H1 (cell line): ENCODE measurements at places on chromosomes 1 and 21.

GRCh38 chr1:7784492-7785071 is 491 bp downstream of the PER3 start:
- DNase-seq: no peak

DNA sequence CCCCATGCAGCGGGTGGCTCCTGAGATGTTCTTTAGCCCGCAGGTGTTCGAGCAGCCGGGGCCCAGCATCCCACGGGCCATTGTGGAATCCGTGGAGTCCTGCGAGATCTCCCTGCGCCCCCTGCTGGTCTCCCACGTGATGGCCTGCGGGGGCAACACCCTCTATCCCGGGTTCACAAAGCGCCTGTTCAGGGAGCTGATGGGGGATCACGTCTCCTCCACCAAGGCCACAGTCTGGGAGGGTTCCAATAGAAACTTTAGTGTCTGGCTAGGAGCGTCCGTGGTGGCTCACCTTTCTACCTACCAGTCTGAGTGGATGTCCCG is 71.0 kb downstream of the ACTL8 start:
- DNase-seq: peak; percentile 90

- DNase-seq: peak; percentile 89
Measured at GRCh38 chr1:159188375-159188788, 16.3 kb upstream of the ACKR1 start.

DNA sequence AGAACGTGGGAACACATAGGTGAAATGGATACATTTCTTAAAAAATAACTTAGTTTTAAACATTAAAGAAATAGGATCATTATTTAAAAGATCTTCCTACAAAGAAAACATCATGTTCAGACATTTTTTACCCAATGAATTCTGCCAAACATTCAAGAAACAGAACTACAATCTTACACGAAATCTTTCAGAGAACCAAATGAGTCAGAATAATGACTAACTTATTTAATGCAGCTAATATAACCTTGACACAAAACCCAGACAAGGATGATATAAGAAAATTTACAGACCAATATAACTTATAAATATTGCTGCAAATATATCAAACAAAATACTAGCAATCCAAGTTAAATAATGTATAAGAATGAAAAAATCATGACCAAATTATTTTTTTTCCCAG is 220.1 kb upstream of the KCNK2 start:
- DNase-seq: no peak

GRCh38 chr1:117097443-117097842 is 24.1 kb downstream of the TRIM45 start:
- DNase-seq: no peak

DNA sequence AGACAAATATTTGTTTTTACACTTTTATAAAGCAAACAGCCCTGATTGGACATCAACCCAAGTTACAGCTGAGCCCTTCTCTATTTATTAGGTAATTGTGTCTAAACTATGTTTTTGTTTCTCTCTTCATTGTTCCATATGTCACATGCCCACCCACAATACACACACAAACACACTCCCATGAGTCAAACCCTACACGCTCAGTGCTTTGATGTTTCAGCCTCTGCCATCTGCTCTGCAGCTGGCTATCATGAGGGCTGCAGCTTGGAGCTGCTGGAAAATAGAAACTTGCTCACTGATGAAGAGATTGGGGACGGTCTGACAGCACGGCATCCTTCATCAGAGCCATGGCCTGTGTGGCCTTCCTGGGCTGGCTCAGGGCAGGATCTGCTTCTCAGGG is 41.7 kb downstream of the PSMG1 start:
- no peak for DNase-seq

GRCh38 chr1:8447616-8448150 is 129.8 kb downstream of the SLC45A1 start:
- DNase-seq: no peak

- DNase-seq: no peak
Measured at GRCh38 chr1:55212349-55213150, 2.6 kb downstream of the USP24 start.

GRCh38 chr1:48114596-48115382 is 107.7 kb upstream of the SLC5A9 start:
- DNase-seq: no peak

- DNase-seq: no peak
Measured at GRCh38 chr1:163240705-163241104, 38.0 kb upstream of the RGS5 start.

DNA sequence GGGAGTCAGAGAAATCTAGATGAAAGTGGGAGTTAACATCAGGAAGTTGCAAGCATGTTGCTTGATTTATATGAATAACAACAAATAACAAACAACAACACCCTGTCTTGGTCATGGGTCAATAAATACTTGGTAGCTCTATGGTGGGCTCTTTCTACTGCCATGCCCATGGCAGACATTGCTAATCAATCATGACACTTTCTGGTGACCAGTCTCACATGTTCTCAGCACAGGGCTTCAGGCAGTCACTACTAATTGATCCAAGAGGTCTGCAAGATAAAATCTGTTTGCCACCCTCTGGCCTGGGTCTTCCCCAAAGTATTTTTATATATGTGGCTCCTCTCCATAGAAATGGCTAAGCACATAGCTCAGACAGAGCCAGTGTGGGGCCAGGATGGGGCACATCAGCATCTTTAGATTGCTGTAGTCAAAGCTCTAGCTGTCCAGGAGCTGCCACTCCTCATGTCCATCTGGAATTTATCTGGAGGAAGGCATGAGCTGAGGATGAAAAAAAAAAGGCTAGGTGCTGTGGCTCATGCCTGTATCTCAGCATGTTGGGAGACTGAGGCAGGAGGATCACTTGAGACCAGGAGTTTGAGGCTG is 51.2 kb downstream of the STUM start:
- DNase-seq: no peak

GRCh38 chr1:222171005-222171404 is 376.9 kb downstream of the HHIPL2 start:
- DNase-seq: no peak

GRCh38 chr1:39250460-39251240 is 46.2 kb downstream of the MACF1 start:
- no peak for DNase-seq

GRCh38 chr1:25109531-25109951 is 122.8 kb downstream of the SYF2 start:
- no peak for DNase-seq

DNA sequence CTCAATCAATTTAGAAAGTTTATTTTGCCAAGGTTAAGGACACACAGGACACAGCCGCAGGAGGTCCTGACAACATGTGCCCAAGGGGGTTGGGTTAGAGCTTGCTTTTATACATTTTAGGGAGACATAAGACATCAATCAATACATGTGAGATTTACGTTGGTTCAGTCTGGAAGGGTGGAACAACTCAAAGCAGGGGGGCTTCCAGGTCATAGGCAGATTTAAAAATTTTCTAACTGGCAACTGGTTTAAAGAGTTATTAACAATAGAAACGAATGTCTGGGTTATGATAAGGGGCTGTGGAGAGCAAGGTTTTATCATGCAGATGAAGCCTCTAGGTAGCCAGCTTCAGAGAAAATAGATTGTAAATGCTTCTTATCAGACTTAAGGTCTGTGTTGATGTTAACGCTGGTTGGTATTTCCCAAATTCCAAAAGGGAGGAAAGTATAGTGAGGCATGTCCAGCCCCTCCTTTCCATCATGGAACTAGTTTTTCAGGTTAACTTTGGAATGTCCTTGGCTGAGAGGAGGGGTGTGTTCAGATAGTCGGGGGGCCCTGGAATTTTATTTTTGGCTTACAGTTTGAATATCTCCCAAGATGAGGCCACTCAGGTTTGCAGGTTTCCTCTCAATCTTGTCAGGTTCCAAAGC is 31.0 kb upstream of the TGFBR3 start:
- DNase-seq: no peak

- DNase-seq: no peak
Measured at GRCh38 chr1:156003923-156004188, 16.9 kb downstream of the SSR2 start.

DNA sequence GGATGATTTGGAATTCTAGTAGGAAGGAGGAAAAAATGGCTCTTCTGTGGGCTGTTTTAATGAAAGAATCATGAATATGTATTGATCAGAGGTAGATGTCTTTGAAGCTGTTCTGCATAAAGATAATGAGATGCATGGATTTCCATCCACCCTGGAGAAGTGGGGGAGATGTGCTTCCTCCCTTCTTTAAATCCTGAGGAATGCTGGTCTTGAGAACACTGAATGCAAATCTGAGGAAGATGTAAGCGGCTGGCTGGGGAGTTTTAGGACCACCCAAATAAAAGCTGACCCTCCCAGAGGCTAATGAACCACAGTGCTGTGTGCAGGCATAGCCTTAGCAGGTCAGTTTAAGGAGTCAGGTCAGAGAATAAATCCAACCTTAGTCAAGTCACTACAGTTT is 37.3 kb downstream of the ZMYND12 start:
- DNase-seq: no peak

DNA sequence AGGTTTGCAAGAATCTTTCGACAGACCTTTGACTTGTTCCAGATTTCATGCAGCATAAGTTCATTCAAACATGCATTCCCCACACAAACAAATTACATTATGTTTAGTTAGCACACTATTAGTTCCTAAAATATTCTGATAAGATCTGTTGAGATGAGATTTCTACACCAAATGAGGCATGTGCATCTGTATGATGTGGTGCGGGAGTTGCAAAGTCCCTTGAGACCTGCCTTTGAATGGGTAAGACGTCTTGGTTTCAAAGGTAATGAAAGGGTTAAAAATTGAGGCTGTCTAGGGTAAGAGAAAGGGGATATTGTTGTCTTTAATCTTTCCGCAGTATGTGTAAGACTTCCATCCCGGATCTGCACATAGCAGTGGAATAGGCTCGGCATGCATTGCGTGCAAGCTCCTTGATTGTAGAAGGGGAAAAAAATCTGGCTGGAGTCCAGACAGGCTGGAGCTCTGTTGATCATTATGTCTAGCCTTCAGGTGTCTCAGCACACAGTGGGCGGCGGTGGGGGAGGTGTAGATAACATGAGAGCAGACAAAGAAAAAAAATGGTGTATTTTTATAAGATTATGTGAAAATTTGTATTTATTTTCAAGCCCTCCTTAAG is 296.6 kb downstream of the PTPRC start:
- no peak for DNase-seq

DNA sequence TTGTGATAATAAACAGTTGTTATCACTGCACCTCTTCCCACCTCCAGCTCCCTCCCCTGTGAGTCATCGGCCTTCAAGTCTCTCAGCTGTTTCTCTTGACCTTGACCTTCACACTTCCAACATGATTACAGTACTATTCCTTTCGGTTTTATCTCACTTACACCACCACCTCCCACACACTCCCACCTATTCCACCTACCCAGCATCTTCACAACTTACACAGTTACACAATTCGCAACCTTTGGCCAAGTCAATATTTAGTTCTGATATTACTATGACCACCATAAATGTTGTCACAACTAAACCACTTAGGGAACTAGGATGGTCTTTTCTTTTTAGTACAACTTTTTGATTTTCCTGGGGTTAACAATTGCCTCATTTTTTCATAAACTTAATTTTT is 60.2 kb downstream of the RIPK4 start:
- DNase-seq: no peak

DNA sequence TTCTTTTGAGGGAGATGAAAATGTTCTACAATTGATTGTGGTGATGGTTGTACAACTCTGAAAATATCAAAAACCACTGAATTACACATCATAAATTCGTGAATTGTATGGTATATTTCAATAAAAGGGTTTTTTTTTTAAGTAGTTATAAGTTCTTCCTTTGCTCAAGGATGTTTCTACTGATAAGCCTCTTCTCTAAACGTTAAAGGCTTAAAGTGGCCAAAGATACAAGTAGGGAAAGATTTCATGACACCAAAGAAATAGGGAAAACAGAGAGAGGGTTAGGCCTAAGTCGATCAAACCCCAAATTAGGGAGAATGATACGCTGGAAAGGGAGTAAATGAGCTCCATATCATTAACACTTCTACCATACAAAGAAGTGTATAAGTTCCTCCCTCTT is 4.1 kb downstream of the KDM5B start:
- no peak for DNase-seq

DNA sequence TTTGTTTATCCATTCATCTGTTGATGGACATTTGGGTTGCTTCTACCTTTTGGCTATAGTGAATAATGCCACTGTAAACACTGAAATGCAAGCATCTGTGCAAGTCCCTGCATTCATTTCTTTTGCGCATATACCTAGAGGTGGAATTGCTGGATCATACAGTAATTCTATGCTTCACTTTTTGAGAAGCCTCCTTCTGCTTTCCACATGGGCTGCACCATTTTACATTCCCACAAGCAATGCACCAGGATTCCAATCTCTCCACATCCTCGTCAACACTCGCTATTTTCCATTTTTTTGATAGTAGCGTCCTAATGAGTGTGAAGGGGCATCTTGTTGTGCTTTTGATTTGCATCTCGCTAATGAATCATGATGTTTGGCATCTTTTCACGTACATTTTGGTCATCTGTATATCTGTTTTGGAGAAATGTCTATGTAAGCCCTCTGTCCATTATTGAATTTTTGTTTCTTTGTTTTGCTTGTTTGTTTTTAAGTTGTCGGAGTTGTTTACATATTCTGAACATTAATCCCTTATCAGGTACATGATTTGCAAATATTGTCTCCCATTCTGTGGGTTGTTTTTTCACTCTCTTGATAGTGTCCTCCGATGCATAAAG is 335.4 kb downstream of the RRAGC start:
- DNase-seq: no peak

GRCh38 chr1:214380396-214380795 is 99.4 kb downstream of the SMYD2 start:
- no peak for DNase-seq

DNA sequence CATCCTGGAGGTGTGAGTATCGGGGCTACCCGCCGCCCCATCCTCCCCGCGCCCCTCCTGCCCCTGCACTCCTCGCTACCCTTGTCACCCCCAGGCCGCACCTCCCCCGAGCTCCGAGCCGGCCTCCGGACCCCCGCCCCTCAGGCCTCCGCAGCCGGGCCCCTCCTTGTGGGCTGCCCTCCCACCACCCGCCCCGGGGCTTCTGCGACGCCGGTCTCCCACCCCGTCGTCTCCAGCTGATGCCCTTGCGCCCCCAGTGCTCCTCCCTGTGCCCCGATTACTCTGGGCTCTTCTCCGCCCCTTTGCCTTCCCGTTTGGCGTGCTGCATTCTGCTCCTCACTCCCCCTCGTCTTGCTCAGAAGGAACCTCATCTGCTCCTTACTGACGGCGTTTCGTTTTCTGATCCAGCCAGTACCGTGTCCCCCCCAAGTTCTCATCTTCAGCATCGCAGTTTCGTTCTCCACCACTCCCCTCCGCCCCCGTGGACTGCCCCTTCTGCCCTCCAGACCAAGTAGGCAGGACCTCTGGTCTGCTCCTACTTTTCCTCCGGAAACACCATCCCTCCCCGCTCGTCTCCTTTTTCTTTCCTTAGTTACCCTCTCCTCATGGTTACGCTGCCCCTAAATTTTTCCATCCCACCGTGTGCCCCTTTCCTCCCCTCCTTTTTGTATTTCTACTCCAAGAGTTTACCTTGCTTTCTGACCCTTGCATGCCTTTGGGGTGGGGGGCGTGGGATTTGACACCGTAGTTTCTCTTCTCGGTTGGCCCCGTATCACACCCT is 841 bp downstream of the SNX27 start:
- no peak for DNase-seq

- DNase-seq: no peak
Measured at GRCh38 chr1:30953685-30954084, 45.1 kb upstream of the SDC3 start.
